Spinal cord (tissue), 10 donors: ENCODE measurements at places on chromosomes 4 and X. TPM values are rescaled to one million over a fixed set of nuclear protein-coding genes. Genes with fewer than 3 reads are reported as not detected.

NPY1R gene
- 13.9 TPM for polyA plus RNA-seq

DNA sequence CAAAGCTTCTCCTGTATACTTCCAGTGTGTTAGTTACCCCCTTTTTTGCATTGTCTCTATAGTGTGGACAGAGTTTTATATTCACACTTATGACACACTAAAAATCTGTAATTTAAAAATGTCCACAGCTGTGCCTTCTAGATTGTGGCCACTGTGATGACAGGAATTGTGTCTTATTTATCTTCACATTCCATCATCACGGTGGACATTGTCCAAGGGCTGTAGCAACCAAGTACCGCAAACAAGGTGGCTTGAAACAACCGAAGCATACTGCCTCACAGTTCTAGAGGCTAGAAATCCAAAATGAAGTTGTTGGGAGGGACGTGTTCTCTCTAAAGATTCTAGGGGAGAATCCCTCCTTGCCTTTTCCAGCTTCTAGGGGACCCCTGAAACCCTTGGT lies 32.3 kb downstream of the CHRNA9 start:
- DNase-seq, result no peak

DNA sequence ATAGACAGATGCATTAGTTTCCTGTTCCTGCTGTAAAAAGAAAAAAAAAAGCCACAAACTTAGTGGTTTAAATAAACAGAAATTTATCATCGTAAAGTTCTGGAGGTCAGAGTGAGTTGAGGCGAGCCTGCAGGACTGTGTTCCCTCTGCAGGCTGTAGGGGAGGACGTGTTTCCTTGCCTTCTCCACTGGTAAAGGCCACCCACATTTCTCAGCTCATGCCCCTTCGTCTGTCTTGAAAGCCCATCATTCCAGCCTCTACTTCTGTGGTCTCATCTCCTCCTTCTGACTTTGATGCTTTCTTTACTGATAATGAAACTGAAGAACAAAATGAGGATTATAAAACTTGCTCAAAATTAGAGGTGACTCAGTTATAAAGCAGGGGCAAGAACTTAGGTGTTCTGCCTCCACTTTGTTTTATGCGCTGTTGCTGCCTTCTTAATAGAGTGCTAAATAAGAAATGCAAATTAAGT lies 143.0 kb downstream of the STIM2 start:
- DNase-seq, result no peak

DNA sequence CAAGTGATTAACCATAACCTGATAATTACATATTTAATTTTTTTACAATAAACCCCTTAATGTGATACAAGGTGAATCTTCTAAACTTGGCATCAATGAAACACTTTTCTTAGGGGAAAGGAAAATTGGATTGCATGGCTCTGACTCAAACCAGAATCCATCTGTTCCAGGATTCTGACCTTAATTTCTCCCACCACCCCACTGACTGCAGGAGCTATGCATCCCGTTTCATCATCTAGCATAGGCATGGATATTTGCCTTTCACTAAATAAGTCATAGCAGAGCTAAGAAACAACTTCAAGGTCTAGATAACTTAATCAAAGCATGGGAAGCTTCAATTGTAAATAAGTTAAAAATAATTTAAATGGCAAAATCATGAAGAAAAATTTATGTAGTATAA lies 156.3 kb downstream of the BTC start:
- DNase-seq, result no peak

- DNase-seq, result no peak
Measured at GRCh38 chrX:41259516-41259915, 74.4 kb upstream of the DDX3X start.

GRCh38 chr4:2818351-2818939 lies 25.2 kb upstream of the ADD1 start:
- DNase-seq, result no peak

- no peak for DNase-seq
Measured at GRCh38 chr4:162408309-162408708, 244.5 kb upstream of the FSTL5 start.

DNA sequence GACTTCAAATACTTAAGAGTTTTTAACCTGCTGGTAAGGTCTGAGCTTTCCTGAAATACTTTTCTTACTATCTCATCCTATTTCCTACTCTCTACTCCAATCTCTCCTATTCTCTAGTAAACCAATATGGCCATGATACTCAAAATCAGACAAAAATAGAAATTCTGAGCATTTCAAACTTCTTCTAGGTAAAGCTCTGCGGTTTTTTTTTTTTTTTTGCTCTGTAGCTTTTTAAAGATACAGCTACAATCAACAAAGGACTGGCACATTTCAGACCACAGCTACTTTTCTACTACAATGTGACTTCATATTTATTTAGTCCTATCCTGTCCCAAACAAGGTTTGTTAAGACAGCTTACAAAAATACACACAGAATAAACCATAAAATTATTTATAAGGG lies 31.1 kb downstream of the MAML3 start:
- DNase-seq, result no peak

GRCh38 chrX:154596290-154596929 lies 11.5 kb downstream of the CTAG1A start:
- DNase-seq, result peak; percentile 1
